Suppressor macrophage (primary cell): ENCODE measurements at places on chromosomes 13 and 19.

GRCh38 chr19:51354742-51355148 lies 11.4 kb downstream of the ETFB start:
- no peak for DNase-seq

GRCh38 chr13:23794267-23795161 lies 94.7 kb downstream of the MIPEP start:
- no peak for DNase-seq

- DNase-seq: no peak
These were observed 798 bp upstream of the COX6B2 start for GRCh38 chr19:55355213-55355821.

DNA sequence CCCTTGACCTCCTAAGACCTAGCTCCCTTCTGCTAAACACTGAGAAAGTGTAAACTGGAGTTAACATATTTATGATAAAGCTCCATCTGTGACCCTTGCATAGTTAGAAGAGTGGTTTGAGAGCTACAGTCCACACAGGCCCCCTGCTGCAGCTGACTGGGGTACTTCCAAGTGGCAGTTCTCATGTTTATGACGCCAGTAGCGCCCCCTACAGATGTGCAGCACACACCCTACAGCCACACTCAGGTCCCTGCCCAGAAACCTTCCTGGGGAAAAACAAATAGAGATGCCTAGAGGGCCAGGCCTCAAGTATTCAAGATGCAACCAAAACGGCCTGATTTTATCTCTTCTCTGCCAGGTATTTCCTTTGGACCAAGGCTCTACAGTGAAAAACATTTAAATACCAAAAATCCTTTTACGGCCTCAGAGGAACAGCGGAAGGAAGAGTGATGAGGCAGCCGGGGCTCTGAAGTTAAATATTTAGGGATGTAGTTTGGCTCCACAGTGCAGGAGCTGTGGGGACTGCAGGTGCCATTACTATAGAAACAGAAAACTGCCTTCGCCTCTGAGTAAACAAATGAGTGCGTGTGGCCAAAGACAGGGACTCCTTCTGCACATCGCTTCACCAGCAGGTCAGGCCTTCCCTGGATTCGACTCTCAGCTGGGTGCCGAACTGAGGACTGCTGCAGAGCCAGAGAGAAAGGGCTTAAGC lies 553.1 kb downstream of the EFNB2 start:
- DNase-seq: no peak
